ENCODE measurements at places on chromosomes 4 and X. TPM values are rescaled to one million over a fixed set of nuclear protein-coding genes. Genes with fewer than 3 reads are reported as not detected.

The ADH1C gene
- not detected for polyA plus RNA-seq

The CNGA1 gene
- polyA plus RNA-seq, result 0.45 TPM

The SMIM43 gene
- polyA plus RNA-seq, result 37.2 TPM

The SLITRK4 gene
- polyA plus RNA-seq, result not detected

The BCOR gene
- polyA plus RNA-seq, result 8.8 TPM

The CWH43 gene
- polyA plus RNA-seq, result not detected

The CT45A5 gene
- not detected for polyA plus RNA-seq

The MAEA gene
- polyA plus RNA-seq, result 128 TPM

The SMIM10L2A gene
- 0.15 TPM for polyA plus RNA-seq

The RTL9 gene
- 0.02 TPM for polyA plus RNA-seq

The F8A2 gene
- polyA plus RNA-seq, result not detected

DNA sequence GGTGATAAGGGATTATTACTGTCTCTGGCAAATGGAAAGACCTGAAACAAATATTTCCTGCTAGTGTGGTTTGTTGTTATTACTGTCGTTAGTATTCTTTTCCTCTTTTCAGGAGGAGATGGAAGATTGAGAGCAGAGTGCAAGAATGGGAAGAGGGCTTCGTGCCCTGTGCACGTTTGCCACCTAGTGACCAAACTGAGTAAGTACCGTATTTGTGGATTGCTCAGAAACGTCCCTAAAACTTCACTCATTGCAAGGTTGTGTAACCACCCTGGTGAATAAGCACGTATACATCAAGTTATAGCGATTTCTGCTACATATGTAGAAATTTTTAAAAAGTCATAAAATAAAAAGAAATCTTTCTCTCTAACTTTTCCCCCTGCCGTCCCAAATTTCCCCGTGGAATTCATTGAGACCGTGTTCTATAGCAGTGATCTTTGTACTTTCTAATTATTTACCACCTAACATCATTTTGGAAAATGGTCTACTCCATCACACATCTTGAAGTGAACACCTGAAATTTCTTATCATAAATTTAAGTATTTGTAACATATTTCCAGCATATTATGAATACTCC lies 24.3 kb downstream of the LINC00632 start:
- peak; percentile 46 for DNase-seq

GRCh38 chr4:80114732-80115265 lies 41.8 kb upstream of the ANTXR2 start:
- no peak for DNase-seq

DNA sequence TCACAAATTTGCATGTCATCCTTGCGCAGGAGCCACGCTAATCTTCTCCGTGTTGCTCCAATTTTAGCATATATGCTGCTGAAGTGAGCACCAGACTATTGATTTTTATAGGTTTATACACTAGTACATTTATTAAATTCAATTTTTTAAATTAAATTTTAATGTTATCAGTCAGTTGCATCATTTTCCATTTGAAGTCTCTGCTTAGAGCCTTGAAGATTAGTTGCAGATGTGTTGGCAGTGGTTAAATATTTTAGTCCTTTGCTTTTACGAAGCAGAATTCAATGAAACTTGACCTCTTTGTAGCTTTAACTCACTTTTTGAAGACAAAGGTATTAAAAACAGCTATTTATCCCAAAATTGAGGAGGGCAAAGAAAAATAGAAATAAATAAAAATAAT lies 16.5 kb downstream of the TRAPPC11 start:
- peak; percentile 30 for DNase-seq

GRCh38 chrX:103688946-103689345 lies 2.4 kb upstream of the MORF4L2 start:
- DNase-seq, result peak; percentile 27

GRCh38 chr4:84995386-84995785 lies 28.9 kb upstream of the WDFY3 start:
- no peak for DNase-seq

GRCh38 chrX:11474576-11474975 lies 181.4 kb downstream of the AMELX start:
- DNase-seq, result no peak

- no peak for DNase-seq
These were observed 138.9 kb upstream of the PTCHD1 start for GRCh38 chrX:23195761-23196160.

DNA sequence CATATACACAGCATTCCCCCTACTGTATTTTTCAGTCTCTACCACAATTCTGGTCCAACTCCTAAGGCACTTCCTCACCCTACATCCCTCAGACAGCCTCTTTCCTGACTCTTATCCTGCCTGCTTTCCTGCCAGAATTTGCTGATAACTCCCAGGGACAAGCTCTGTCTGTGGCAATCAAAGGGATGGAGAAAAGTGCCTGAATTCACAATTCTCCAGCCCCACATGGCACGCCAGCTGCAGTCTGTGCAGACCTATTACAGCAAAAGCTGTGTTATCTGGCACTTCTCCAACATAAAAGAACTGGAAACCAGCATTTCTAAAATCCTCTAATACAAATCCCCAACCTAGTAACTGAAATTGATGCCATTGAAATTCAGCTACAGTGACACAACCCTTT lies 404.8 kb downstream of the KLHL13 start:
- DNase-seq, result peak; percentile 48

GRCh38 chr4:158796370-158797140 lies 27.7 kb downstream of the FNIP2 start:
- DNase-seq, result no peak

DNA sequence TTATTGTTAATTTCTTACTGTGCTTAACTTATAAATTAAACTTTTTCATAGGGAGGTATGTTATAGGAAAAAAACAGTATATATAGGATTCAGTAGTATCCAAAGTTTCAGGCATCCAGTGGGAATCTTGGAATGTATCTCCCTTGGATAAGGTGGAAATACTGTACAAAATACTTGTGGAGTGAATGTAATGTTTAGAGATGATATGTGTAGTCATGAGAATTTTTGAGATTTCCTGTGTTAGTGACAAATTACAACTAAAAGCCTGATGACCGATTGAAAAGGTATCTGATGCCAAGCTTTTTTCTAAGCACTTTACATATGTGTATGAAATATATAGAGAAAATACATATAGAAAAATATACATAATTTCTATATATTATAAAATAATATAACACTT lies 69.2 kb downstream of the STK32B start:
- DNase-seq, result no peak

DNA sequence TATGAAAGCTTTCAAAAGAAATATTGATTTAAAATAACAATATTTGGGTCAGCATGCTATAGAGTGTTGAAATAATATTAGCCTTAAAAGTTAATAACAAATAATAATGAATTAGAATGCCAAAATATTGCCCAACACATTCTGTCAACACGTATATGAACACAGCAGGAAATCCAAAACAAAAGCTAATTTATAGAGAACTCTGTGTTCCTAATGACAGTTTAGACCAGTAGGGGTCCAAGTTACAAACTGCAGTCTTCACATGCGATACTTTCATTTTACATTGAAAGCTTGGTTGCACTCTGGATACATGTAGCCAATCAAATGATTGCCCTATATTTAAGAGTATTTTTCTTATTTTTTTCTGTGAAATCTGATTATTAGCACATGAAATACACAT lies 274.4 kb downstream of the DCTD start:
- peak; percentile 14 for DNase-seq

DNA sequence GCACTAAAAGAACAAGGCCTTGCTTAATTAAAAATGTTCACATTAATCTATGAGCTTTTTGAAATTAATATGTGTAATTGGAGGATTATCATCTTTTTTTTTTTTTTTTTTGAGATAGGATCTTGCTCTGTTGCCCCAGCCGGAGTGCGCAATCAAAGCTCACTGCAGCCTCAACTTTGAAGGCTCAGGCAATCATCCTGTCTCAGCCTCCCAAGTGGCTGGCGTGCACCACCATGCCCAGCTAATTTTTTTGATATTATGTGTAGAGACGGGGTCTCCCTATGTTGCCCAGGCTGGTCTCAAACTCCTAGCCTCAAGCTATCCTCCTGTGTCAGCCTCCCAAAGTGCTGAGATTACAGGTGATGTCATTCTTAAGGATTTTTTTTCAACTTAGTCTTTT lies 20.0 kb downstream of the PRPS1 start:
- no peak for DNase-seq

DNA sequence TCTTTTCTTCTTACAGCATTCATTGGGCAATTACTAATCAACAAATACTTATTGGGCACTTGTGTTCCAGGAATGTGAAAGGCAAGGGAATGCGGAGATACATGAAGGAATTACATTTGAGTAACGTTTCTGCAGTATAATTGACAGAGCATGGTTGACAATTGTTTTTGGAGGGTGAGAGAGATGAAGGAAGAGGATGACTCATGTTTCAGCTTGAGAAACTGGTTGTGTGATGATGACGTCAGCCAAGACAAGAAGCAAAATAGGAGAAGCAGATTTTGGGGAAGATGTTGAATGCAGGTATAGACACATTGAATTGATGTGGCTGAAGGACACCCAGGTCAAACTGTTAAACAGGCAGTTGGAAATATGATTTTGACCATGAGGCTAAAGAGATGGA lies 8.0 kb upstream of the CPEB2 start:
- no peak for DNase-seq

- DNase-seq, result peak; percentile 63
These were observed 13.1 kb downstream of the NAT8L start for GRCh38 chr4:2071912-2072867.

- no peak for DNase-seq
These were observed 841.6 kb upstream of the AADAT start for GRCh38 chr4:170931321-170931720.

DNA sequence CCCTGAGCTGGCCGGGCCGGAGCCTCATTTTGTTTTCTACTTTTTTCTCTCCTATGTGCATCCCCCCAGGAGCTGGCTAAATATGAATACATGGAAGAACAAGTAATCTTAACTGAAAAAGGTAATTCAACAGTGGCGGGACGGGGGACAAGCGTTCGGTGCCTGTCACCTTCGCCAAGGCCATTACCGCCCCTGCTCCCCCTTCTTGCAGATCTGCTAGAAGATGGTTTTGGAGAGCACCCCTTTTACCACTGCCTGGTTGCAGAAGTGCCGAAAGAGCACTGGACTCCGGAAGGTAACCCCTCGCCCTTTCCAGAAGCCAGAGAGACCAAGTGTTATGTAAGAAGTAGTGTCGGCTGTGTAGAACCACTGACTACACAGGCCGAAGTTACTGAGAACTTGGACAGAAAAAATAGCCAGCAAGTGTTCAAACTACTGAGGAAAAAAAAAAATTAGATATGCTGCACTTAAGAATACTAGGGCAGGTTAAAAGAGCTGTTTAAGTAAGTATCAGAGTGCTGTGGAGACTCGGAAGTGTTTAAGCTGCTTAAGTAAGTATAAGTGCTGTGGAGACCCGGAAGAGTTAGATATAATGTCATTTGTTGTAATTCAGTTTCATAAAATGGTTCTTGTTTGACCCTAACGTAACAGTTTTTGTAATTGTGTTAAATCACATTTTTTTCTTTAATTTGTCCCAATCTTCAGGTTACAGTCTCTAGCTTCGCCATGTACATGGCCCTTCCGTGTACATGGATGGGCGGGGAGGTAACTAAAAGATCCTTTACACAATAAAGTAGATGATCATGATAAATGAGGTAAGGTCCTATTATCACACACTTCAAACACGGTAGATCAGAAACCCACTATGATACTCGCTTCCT lies 856 bp downstream of the SAT1 start:
- DNase-seq, result no peak

GRCh38 chrX:153592091-153592833 lies 6.7 kb downstream of the CCNQ start:
- no peak for DNase-seq

DNA sequence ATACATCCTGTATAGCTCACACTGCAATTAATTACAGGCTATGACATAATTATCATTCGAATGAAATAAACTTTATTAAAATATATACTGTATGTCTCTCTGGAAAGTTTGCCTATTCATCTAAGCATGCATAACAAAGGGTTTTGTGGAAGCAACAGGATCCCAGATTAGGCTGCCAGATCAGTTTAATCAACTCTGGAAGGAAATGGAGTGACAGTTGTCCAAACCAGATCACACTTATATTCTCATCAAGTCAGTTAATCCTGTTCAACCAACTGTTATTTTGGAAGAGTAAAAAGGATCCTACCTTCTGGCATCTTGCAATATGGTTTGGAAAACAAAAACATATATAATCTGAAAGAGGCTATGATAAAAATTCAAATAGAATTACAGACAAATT lies 312.2 kb downstream of the FAT4 start:
- peak; percentile 11 for DNase-seq

All from SK-N-SH (cell line).